ENCODE measurements at places on chromosomes 13 and 19.

DNA sequence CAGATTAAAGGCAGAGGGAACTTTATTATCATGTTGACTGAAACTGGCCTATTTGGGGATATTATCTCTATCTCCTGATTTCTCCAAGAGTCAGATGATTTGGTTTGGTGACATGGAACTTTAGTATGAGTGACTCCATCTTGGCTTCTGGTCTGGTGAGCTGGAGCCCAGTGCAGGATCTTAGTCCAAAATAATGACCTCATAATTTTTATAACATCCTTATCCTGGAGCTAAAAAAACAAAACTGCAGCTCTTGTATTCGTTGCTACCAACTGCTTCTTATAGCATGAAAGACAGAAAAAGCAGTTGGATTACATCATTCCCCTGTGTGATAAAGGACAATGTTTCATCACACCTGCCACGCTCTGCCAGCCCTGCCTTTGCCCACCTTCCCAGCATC, 39.3 kb upstream of the RNF17 start:
- DNase-seq: no peak

DNA sequence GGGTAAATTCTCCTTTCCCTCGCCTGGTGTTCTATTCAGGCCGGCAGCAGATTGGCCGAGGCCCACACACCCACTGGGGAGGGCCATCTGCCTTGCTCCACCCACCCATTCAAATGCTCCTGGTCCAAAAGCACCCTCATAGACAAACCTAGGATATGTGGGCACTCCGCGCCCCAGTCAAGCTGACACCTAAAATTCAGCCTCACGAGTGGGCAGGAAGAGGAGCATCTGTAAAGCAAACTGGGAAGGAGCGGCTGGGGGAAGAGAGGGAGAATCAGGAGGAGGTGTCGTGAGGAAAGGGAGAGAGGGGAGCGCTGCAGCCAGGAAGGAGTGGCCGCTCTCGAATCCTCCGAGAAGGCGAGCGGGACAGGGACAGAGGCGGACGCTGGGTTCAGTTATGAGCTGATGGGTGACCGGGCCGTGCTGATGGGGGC, 136.9 kb downstream of the USP12 start:
- no peak for DNase-seq

DNA sequence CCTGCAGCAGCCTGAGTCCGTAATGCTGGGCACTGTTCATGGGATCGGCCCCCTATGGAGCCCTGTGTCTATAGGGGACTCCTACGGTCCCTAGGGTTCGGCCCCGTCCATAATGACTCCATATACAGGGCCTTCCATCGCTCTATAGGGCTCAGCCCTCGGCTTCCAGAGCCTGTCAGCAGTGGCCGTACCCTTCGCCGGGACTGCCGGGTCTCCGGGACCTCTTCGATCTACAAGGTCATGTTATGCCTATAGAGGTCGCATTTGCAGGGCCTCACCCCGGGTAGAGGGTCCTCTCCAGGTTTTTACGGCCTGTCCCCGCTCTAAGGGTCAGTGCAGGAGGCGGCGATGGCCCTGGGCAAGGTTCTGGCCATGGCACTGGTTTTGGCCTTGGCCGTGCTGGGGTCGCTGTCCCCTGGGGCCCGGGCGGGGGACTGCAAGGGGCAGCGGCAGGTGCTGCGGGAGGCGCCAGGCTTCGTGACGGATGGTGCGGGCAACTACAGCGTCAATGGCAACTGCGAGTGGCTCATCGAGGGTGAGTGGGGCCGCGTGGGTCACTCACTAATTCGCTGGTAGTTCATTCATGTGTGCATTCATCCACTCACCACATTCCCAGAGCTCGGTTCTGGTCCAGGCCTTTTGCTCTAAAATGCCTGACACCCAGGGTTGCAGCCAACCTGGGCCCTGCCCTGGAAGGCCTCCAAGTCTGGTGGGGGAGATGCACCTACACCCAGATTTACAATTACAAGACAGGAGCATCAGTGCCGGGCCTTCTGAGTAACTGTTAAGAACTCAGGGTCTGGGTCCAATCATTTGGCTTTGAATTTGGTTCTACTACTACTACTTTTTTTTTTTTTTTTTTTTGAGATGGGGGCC, 699 bp downstream of the MEGF8 start:
- DNase-seq: no peak

- DNase-seq: no peak
These were observed 103.8 kb downstream of the TNFRSF19 start for GRCh38 chr13:23673867-23674605.

DNA sequence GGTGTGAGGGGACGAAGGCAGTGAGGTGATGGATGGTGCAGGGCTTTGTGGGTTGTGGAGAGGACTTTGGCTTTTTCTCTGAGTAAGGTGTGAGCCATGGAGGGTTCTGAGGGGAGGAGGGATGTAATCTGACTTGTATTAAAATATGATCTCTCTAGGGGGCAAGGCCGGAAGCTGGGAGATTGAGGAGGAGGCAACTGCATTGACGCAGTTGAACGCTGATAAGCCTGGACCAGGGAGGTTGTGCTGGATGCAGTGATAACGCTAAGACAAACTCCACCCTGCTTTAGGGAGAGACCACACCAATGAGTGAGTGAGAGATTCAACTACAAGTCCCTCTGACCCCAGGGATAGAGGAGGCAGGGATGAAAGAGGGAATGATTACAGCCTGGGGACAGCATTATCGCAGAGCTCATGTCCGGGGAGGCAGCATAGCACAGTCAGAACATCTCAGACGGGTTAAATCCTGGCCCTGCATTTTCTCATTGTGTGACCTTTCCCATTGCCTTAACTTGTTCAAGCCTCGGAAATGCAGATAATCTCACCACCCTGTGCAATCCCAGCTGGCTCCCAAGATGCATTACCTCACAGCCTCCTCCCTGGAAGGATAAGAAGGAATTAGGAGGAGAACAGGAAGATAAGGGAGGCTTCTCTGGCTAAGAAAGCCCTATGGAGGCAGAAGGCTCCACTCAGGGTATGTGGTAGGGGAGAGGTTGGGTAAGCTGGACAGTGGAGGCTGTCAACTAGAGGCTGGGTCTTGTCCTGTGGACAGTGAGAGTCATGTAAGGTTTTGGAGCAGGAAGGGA, 124.2 kb downstream of the CACNA1A start:
- DNase-seq: no peak

All from stimulated activated naive CD4-positive, alpha-beta T cell treated with Interleukin-2 at 50 U/mL for 16 hours (primary cell).